Diencephalon (tissue), 1 donor: ENCODE measurements at places on chromosomes 7 and 10. TPM values are rescaled to one million over a fixed set of nuclear protein-coding genes. Genes with fewer than 3 reads are reported as not detected.

Gene TTYH3
- total RNA-seq: 44.8 TPM

Gene CSGALNACT2
- total RNA-seq: 52.1 TPM

Gene SPAM1
- not detected for total RNA-seq

Gene KCNMA1
- total RNA-seq: 76.1 TPM

Gene PNLIPRP3
- total RNA-seq: not detected

Gene IL6
- total RNA-seq: not detected
